ENCODE measurements at places on chromosomes 12 and 14.

- no peak for DNase-seq
These were observed 23.2 kb downstream of the GPR137C start for GRCh38 chr14:52575858-52576257.

DNA sequence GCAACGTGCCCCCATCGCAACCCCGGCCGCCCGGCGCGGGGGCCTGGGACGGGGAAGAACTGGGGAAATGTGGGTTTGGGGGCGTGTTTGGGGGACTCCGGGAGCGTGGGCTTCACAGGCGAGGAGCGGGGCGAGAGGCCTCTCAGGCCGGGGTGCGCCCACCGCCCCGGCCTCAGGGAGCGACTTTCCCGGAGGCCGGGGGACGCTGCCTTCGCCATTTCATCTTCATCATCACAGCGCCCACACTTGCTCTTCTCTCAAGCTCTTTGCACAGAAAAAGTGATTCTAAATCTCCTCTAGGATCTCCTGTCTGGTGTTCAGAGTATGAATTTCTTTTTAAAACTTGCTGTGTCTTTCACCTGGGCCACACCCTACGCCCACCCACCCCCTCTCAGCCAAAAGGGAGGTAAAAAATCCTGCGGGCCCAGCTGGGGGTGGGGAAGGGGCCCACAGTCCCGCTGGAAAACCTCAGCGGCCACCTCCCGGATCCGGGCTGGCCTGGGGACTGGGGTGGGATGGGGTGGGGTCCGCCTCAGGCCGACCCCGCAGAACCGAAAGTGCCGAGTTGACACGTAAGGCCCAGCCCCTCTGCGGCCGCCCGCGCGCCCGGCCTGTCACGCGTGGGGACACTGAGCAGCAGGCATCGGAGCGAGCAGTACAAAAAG lies 7.4 kb downstream of the CDKN1B start:
- no peak for DNase-seq

DNA sequence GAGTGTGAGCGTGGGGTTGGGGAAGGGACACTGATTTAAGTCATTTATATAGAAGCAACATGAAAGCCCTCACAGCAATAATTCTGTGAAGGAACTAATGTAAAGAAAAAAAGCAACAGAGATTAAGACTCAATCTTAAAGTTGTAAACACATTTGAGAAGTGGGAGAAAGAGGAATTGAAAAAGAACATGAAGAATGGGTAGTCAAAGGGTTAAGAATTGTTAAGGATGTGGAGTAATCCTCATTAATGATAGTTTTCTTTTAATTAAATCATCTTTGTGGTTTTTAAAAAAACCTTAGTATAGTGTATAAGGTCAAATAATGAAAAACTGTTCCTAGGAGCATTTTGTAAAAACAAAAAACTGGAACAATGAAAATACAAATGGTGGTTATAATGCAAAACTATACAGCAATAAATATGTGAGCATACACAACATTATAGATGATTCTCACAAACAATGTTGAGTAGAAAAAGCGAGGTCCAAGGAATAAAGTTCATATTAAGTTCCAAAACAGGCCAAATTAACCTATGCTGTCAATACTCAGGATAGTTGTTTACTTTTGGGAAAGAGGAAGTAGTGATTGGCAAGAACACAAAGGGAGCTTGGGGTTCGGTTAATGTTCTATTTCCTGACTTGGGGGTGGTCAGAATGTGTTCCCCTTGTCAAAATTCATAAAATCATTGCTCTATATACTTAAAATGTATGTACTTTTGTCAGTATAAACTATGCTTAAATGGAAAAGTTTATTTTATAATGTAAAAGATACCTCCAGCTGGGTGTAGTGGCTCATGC lies 120.4 kb upstream of the ATF7IP start:
- no peak for DNase-seq

GRCh38 chr14:82414853-82415539 lies 881.3 kb upstream of the SEL1L start:
- no peak for DNase-seq

GRCh38 chr14:54606178-54606577 lies 39.2 kb downstream of the SAMD4A start:
- DNase-seq, result peak; percentile 78

- peak; percentile 88 for DNase-seq
These were observed 6.8 kb downstream of the ART4 start for GRCh38 chr12:14836336-14837210.

DNA sequence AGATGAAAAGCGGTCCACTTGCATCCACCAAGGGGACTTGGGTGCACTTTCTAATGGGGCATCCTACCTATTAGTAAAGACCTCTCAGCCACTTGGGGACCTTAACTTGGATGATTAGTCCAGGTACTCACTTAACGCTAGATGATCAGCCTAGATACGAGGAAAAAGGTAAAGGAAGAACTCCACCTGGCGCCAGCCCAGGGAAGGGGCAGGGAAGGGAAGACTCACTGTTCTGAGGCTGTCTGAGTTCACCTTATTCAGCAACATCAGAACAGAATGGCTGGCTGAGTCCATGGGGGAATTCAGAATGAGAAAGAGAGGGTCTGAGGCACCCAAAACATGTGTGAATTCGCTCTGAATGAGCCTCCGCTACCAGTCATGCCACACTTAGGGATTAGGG lies 7.1 kb downstream of the IL22 start:
- no peak for DNase-seq

DNA sequence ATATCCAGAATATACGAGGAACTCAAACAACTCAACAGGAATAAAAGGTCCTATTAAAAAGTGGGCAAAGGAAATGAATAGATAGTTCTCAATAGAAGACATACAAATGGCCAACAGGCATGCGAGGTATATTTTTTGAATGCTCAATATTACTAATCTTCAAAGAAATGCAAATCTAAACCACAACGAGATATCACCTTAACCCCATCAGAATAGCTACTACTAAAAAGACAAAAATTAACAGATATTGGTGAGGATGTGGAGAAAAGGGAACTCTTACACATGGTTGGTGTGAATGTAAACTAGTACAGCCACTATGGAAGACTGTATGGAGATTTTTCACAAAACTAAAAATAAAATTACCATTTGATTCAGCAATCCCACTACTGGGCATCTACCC lies 99.2 kb downstream of the TMEM260 start:
- DNase-seq, result no peak

- no peak for DNase-seq
These were observed 18.0 kb downstream of the LRTM2 start for GRCh38 chr12:1838205-1838993.

GRCh38 chr12:92762773-92763172 lies 60.0 kb downstream of the PLEKHG7 start:
- DNase-seq, result no peak

DNA sequence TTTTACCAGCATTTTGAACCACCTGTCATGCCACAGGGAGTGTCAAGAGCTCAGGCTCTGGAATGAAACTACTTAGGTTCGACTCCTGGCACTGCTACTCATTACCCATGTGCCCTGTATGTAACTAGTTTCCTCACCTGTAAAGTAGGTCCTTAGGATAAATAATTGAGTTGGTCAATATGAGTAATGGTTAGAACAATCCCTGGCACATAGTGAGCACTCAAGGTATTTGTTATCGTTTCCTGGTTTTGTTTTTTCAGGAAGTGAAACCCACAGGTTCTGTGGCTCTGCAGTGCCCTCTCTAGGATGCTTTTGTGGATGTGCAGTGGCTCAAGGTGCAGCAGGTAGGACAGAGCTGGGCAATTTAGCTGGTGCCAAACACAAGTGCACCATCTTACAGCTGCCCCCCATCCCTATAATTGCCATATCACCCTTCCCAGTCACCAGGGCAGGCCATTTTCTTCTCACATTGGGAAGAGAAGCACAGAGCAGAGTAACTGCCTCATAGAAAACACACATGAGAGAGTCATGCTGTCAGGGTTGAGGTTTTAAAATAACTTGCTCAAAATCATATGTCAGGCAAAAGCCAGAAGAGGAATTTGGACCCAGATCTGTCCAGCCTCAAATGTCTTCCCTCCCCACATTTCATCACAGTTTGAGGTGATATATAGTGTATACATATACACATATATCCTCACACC lies 297.5 kb downstream of the RPAP3 start:
- no peak for DNase-seq

Data from EL (cell line).